ENCODE measurements at places on chromosomes 11 and 22. TPM values are rescaled to one million over a fixed set of nuclear protein-coding genes. Genes with fewer than 3 reads are reported as not detected.

Gene WBP2NL
- 1.7 TPM for total RNA-seq

DNA sequence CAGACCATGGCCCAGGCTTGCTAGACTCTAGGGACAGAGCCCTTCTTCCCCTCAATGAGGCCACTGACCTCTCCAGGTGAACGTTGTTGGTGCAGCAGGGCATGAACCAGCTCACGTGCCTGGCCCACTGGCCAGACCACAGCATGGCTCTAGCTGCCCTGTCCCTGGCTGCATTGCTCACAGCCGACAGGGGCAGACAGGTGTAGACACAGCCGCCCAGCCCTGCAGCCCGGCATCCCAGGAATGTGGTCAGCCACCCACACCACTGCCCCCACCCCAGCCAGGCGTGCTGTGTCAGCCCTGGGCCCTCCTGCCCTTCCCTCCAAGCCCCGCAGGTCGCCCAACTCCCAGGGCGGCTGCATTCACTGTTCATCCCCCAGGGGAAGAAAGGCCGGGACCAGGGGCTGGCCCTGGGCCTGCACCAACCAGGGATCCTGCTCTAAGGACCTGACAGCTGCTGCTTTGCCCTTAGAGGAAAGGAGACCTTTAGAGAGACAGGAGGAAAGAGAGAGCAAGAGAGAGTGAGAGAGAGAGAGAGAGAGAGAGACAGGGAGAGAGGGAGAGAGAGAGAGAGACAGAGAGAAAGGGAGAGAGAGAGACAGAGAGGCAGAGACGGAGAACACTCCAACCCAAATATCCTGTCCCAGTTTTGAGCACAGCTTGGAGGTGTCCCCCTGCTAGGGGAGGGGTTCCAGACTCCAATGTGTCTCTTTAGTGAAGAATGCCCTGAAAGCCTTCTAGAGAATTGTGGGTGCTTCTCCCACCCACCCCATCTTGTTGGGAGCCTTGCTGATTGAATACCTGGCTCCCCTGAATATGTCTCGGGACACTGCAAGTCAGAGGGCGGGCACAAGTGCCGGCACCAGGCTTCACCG is 44.2 kb upstream of the LINC01488 start:
- H3K27me3 ChIP-seq = no peaks in the 10 kb centered on the region
- no peak for DNase-seq
- no peak overlapping the region for H3K4me3 ChIP-seq

- no peak overlapping the region for H3K4me3 ChIP-seq
- H3K27ac ChIP-seq = no peak overlapping the region
- peaks cover 91% of the 10 kb centered on the region for H3K4me1 ChIP-seq
These were observed 3.2 kb upstream of the PAX6 start for GRCh38 chr11:31814176-31814868.

Gene TEAD1
- 0.11 TPM for total RNA-seq
